ENCODE measurements at places on chromosomes 1 and 21.

GRCh38 chr21:41425588-41425953 lies 468 bp upstream of the MX1 start:
- DNase-seq, result no peak

DNA sequence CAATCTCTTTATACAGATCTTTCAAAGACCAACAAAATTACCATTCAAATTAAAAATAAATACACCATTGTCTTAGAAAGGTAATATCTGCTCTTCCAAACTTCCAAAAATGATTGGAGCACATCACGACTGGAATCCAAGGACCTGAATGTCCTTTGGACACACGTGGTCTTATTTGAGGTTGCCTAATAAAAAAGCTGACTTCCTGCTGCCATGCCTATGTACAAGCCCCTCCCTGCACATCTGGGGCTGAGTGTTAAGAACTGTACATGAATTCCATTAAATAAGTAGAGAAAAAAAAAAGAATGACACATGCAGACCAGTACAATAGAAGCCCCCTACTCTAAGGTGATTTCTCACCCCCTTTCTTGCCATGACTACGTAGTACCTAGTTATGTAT lies 73.6 kb downstream of the SUSD4 start:
- DNase-seq, result no peak

- no peak for DNase-seq
These were observed 31.8 kb downstream of the S100A10 start for GRCh38 chr1:151961833-151962232.

DNA sequence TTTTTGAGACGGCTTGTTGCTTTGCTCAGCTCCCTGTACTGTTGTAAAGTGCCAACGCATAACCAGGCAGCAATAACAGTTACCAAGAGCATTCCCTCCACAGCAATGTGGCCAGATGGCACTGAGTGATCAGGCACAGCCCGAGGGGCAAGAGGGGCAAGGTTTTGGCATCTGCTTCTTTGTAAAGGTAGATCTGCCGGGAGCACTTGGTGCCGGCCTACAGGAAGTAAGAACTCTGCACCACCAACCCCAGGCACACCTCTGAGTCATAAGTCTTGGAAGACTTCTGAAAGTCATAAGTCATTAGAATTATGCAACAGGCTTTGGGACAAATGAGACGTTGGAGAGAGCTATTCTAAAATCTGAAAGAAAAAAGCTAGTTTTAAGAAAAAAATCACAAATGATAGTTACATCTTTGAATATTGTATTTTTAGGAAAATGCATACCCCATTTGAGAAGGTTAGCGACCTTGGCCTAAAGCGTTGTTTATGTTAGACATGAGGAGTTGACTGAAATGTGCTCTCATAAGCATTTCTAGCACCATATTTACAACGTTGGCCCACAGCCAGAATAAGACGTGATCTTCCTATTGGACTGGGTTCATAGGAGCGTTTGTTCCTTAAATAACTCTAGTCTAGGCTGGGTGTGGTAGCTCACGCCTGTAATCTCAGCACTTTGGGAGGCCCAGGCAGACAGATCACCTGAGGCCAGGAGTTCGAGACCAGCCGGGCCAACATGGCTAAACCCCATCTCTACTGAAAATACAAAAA lies 37.7 kb upstream of the MAP10 start:
- DNase-seq, result no peak

DNA sequence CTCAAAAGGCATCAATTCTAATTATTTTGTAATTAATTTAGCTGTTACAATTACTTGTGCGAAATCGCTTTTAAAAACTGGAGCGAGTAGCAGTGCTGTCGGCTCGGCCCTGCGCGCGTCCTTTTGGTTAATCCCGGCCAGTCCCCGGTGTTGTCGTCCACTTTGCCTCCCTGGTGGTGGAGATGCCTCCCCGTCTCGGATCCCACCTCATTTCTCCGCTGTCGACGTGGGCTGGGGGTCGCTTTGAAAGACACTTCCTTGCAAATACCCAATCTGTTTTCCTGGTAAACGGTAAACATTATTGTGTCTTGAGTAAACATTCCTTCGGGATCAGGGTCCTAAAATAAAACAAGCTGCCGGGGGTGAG lies 3.7 kb downstream of the FOXD3 start:
- no peak for DNase-seq

DNA sequence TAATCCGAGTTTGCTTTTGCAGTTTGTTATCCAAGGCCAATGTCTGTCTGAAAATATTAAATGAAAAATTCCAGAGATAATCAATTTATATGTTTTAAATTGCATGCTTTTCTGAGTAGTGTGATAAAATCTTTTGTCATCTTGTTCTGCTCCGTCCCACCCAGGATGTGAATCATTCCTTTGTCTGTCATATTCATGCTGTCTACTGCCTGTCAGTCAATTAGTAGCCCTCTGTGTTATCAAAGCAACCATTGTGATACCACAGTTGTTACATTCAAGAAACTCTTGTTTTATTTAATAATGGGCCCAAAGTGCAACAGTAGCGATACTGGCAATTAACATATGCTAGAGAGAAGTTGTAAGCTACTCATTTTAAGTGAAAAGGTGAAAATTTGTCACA lies 819.3 kb downstream of the BRINP3 start:
- no peak for DNase-seq

GRCh38 chr1:84298328-84298683 lies 3.2 kb upstream of the SAMD13 start:
- DNase-seq, result peak; percentile 38

DNA sequence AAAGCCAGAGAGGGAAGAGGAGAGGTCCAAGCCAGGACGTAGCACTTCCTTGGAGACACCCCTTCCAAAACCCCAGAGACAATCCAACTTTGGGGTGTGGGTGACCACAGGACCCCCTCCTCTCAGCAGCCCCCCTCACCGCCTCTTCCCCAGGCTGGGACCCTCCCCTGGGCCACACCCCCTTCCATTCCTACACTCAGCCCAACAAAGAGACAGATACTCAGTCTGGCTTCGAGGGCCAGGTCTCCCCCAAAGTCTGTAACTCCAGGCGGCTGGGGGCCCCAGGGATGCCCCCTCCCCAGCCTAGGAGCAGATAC lies 1.4 kb downstream of the MEX3A start:
- DNase-seq, result no peak

- DNase-seq, result no peak
These were observed 155.9 kb downstream of the ASTN1 start for GRCh38 chr1:177008653-177009052.

DNA sequence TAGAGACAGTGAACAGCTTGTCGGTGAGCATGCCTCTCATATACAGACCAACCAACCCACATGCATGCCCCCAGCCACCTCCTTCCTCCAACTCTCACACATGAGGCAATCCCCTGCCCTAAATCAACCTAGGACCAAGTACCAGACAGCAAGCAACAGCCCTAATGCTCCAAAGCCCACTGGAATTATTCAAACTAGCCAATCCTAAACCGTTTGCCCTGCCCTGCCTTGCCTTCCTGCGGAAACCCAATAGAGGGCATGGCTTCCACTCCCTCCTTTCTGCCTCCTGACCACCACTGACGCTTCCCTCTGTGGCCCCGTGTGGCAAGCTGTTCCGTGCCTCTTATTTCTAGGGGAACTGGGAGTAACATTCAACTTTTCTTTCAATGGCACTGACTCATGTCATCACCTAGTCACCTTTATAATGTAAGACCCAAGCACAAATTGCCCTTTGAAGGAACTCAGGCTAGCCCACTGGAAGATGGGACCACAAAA lies 129.3 kb upstream of the GJB5 start:
- DNase-seq, result no peak

DNA sequence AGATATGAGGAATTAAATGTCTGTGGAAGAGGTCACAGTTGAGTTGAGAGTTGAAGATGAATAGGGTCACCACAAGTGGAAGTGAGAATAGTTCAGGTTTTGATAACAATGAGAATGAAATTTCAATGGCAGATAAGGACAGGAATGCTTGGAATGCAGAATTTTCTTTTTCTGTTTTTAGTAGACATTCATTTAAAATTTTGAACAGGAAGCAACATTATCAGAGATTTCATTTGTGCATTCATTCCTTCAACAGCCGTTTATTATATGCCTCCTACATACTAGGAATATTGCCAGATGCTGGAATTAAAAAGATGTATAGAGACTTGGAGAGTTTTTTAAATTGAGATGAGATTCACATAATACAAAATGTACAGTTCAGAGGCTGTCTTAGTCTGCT lies 126.8 kb downstream of the ITSN1 start:
- DNase-seq, result no peak

DNA sequence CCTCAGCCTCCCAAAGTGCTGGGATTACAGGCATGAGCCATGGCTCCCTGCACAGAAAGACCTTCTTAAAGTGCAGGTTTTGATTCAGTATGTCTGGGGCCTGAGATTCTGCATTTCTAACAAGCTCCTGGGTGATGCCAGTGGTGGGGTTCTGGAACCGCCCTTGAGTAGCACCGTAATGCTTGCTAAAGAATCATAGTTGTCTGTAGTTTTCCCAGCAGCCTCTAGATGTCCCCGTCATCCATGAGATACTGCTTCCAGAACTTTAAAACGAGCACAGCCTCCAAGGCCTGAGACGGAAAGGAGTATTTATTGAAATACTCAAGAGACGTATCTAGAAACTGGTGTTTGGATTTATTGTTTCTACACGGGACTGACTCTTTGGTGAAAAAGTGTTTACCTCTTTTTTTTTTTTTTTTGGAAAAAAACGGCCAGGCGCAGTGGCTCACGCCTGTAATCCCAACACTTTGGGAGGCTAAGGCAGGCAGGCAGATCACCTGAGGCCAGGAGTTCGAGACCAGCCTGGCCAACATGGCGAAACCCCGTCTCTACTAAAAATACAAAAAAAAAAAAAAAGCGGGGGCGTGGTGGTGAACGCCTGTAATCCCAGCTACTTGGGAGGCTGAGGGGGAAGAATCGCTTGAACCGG lies 2.6 kb upstream of the TOR3A start:
- DNase-seq, result peak; percentile 15

- DNase-seq, result peak; percentile 55
These were observed 3.7 kb upstream of the ARHGEF19 start for GRCh38 chr1:16215882-16216753.

- DNase-seq, result peak; percentile 4
These were observed 17.8 kb upstream of the MAST2 start for GRCh38 chr1:45785583-45785982.

GRCh38 chr1:16888860-16889816 lies 6.6 kb upstream of the RNU1-2 start:
- peak; percentile 67 for DNase-seq

- DNase-seq, result no peak
These were observed 24.8 kb downstream of the NOS1AP start for GRCh38 chr1:162094271-162094670.

DNA sequence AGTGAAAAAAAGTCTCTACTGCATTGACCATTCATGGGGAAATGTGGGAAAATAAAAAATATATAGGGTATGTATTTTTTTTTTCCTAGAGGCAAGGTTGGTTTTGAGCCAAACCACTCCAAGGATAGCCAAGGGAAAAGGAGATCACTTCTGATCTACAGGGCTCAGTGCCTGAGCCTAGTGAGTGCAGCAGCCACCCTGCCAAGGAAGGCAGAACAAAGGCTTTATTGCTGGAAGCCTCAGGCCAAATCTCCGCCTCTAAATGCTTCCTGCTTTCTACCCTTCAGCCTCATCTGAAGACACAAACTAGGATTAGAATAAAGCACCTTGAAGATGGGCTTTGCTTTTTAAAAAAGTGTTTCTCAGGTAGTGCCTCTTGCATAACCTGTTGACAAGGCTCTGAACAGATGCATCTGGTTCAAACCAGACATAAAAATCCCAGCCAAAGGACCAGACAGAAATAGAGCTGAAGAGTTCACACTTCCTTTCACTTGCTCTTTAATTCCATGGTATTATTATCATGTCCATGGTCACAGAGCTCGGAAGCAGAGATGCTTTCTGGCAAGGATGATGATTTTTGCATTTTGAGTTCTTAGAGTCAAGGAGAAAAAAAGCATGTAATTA lies 10.5 kb downstream of the C1orf115 start:
- DNase-seq, result no peak

DNA sequence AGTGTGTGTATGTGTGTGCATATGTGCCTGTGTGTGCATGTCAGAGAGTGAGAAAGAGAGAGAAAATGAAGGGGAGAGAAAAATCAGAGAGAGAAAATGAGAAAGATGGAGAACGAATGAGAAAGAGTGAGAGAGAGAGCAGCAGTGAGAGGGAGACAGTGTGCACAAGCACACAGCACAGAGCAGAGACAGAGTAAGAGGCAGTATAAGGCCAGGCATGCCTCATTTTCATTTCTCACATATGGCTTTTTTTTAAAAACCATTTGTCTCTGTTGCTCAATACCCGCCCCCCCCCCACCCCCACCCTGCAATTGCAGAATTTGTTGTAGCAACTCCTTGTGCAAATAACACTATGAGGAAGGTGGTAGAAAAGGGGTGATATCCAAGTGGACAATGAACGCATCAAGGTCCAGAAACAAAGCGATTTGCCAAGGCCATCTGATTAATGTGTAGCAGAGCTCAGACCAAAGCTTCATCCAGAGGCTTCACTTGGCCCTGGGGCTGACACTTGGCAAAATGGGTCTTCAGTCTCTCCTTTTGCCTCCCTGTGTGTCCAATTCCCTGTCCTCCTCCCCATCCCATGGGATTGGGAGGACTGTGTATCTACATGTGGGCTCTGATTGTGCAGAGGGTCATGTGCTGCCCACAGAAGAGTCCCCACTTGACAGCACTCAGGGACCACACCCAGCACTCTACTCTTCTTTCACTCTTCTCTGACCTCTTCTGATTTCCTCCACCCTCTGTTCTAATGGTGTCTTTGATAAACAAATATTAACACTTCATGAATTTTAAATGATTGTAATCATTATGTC lies 38.9 kb upstream of the HSD3B1 start:
- no peak for DNase-seq

GRCh38 chr1:12600880-12601633 lies 17.0 kb downstream of the DHRS3 start:
- peak; percentile 30 for DNase-seq

- DNase-seq, result no peak
These were observed 171.6 kb downstream of the TRIM33 start for GRCh38 chr1:114339379-114339778.

DNA sequence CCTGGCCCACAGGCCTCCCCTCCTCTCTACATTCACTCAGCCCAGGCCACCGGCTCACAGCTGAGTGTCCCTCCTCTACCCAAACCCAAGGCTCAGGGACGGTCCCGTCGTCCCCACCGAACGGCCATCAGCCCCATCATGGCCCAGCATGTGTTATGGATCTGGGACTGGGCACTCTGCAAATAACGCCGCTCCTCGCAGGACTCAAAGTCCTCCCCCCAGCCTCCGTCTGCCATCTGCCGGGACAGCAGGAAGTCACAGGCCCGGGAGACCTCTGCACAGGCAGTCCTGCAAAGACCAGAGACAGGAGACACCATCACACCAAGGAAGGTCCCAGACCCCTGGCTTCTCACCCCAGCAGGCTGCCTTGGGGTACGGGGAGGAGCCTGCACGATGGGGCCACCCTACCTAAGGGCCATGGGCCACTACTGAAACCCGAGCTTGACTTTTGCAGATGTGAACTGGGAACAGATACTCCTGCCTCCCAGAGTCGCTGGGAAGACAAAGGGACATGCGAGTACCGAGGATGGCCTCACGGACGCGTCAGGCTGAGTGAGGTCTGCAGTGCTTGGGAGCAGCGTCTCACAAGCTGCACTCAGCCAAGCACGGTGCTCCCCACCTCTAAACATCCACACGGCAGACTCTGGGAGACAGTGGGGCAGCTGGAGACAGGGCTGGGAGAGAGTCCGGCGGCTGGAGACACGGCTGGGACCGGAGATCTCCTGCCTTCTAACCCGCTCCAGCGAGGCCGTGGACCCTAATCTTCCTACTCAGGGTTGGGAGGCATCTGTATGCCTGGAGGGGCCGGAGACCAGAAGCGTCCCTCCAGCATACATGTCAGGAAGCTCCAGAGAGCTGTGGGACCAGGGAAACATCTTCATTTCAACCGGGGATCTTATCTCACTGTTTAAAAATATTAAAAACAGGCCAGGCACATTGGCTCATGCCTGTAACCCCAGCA lies 10.4 kb upstream of the SPATC1L start:
- DNase-seq, result no peak

Measured in stimulated activated CD4-positive, alpha-beta T cell treated with anti-CD3 and anti-CD28 coated beads, Interleukin-12 subunit alpha, Interleukin-12 subunit beta, amount 100 ng/mL, for 48 hours (primary cell).